Brain microvascular endothelial cell (primary cell): ENCODE measurements at places on chromosomes 1 and 21.

- no peak for DNase-seq
These were observed 33.2 kb upstream of the KIAA0040 start for GRCh38 chr1:175225805-175226129.

- DNase-seq: peak; percentile 90
These were observed 19.8 kb downstream of the CTNNBIP1 start for GRCh38 chr1:9890224-9890731.

DNA sequence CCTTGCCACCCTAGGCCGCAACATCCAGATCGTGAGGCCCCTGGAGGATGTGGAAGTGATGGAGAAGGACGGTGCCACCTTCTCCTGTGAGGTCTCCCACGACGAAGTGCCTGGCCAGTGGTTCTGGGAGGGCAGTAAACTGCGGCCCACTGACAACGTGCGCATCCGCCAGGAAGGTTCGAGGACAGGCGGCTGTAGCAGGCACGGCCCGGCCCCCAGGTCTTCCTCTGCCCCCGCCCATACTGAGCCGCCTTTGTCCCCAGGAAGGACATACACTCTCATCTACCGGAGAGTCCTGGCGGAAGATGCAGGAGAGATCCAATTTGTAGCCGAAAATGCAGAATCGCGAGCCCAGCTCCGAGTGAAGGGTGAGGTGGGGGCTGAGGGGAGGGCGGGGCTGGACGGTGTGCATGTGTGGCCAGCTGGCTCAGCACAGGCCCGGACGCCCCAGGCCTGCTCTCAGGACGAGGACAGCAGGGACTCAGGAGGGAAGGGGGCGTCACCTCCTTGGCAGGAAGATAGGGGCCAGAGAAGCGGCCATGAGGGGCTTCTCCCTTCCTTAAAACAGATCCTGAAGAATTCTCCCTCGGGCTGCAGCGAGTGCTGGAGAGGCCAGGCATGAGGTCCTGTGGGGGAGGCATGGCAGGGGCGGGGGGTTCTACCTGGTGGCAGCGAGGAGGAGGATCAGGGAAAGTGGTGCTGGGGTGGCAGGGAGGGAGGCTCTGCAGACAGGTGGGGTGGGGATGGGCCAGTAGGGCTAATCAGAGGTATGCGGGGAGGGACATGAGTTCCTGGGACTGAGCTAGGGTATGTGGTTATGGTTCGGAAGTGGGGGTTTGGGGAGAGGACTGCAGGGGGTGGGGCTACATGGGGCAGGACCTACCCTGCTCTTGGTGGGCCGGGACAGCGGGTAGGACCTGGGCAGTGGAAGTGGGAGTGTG is 69.9 kb downstream of the OBSCN start:
- DNase-seq: no peak

- DNase-seq: no peak
These were observed 8.2 kb downstream of the DVL1 start for GRCh38 chr1:1340791-1341548.

DNA sequence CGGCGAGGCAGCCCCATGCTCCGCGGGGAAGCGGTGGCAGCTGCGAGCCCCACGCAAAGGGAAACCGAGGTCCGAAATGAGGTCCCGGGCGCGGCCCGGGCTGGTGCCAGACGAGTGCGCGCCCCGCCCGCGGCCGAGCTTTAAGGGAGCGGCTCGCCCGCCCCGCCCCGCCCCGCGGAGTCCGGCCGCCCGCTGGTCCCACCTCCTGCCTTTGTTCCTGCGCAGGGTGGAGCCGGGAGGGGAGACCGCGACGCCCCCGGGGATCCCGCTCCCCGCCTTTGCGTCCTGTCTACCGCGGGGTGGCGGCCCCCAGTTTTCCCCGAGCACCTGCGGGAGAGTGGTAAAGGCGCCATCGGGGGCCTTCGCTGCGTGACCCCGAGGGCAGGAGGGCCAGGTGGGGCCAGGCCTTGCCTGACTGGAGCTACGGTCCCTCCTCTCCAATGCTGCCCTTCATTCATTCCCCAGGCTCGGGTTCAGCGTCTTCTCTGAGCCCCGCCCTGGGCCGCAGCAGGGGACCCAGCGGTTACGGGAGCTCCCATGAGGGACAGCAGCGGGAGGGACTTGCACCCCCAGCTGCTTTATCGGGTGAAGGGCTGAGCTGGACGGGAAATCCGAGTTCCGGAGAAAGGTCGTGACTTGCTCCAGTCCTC is at the start of gene HES2:
TSS of gene HES2 (minus strand) at position 116 of the 650 bp plus-strand sequence. CDS start at position 17, 99 bp downstream.
- DNase-seq: no peak

DNA sequence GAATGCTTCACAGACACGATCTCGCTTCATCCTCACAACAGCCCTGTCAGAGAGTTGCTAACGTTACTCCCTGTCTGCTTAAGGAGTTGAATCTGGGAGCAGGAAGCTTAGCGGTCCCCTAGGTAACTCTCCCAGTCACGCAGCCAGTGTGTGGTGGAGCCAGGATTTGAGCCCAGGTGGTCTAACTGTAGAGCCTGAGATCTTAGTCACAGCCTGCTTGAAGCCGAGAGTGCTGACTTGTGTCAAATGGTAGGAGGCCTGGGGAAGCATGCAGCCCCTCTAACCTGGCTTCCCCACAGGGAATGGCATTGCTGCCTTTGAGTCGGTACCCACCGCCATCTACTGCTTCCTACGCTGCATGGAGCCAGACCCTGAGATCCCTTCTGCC is 4.1 kb downstream of the ADPRS start:
- no peak for DNase-seq

DNA sequence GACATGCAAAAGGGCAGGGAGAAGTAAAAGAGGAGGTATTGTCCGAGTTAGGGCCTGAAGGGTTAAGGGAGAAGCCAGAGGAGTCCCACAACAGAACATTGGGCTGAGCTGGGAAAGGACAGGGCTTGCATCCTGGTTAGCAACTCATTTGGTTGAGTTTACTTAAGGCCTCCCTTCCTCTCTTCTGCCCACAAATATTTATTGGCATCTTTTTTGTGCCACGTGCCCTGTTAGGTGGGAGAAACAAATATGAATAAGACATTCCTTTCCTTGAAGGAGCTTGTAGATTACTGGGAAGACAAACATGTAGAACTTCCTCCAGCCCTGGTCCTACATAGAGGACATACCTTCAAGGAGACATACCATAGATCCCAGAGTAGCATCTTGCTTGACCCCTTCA is 53.0 kb upstream of the PRELP start:
- no peak for DNase-seq

DNA sequence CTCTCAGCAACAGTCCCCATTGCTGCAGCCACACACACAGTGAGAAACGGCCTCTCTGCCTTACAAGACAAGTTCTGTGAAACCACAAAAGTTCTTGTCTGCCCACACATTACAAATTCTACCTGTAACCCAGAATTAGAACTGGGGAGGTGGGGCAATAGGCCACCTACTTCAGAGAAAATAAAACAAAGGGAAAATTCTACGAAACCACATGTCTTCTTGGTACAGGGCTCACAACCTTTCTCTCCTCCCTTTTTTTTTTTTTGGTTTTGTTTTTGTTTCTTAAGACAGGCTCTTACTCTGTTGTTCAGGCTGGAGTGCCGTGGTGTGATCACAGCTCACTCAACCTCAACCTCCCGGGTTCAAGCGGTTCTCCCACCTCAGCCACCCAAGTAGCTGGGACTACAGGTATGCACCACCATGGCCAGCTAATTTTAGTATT is 30.2 kb downstream of the LPAR3 start:
- DNase-seq: no peak

- no peak for DNase-seq
These were observed 106.8 kb upstream of the CACHD1 start for GRCh38 chr1:64363111-64363510.

- no peak for DNase-seq
These were observed 131.9 kb downstream of the NPHP4 start for GRCh38 chr1:5860277-5860676.

DNA sequence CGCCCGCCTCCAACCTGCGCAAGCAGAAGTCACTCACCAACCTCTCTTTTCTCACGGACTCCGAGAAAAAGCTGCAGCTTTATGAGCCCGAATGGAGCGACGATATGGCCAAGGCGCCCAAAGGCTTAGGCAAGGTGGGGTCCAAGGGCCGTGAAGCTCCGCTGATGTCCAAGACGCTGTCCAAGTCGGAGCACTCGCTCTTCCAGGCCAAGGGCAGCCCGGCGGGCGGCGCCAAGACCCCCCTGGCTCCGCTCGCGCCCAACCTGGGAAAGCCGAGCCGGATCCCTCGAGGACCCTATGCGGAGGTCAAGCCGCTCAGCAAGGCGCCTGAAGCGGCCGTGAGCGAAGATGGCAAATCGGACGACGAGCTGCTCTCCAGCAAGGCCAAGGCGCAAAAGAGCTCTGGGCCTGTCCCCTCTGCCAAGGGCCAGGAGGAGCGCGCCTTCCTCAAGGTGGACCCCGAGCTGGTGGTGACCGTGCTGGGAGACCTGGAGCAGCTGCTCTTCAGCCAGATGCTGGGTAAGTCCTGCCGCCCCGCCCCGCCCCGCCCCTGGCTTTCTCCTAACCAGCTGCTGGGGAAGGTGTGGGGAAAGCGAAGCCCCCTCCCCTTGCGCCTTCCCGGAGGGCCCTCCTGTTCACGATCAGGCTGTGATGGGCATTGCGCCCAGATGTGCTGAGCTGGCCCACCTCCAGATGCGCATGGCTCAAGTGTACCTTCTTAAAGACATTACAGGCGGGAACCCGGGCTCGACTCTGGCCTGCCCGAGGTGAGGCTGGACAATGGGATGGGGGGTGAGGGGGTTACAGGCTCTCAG is 110.2 kb downstream of the NAV1 start:
- DNase-seq: no peak

GRCh38 chr1:151692226-151692625 is 24.4 kb downstream of the CELF3 start:
- no peak for DNase-seq

GRCh38 chr1:8213676-8214075 is 104.2 kb upstream of the SLC45A1 start:
- no peak for DNase-seq

- no peak for DNase-seq
These were observed 645.0 kb downstream of the PTPRC start for GRCh38 chr1:199283794-199284193.

DNA sequence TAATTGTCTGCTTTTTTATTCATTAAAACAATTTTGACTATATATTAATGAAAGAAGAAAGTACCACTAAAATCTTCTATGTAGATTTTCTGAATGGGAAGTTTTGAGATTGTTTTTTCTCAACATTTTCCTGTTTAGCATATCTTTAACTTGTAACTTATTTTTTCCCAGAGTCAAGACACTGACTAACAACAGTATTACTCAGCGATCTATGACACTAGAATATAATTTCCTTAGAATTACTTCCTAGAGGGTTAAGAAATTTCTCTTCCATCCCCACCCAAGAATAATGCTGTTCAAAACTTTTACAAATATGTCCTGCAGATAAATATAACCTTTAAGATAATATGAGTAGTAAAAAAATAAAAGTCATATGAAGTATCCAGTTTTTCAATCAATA is 218.2 kb upstream of the NR5A2 start:
- DNase-seq: no peak

DNA sequence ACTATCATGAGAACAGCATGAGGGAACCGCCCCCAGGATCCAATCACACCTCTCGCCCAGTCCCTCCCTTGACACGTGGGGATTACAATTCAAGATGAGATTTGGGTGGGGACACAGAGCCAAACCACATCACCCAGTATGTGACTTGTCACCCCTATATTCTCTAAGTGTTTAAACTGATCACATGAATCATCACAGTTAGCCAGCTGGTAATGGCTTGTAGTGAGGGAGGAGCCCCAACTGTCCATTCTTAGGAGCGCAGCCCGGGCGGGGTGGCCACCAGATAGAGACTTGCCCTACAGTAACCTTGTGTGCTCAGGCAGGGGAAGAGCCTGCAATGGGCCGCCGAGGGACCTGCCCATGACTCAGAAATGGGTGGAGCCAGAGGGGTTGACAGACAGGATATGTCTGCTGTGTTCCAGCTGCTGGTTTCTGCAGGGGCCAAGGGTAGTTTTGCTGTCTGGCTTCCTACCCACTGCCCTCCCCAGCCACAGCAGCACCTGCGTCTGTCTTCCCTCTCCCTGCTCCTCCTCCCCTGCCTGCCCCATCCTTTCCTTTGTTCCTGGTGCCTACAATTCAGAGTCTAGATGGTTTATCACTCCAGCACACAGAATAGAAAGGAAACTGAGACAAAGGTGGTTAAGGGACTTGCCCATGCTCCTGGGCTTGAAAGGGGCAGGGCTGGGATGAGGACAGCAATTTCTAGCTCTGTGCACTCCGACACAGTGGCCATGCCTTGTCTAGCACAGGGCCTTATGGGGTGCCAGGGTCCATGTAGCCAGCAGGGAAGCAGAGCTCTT is 9.2 kb downstream of the ABCG1 start:
- peak; percentile 88 for DNase-seq

- no peak for DNase-seq
These were observed 9.1 kb downstream of the ALX3 start for GRCh38 chr1:110061341-110061740.

GRCh38 chr1:44723496-44724295 is 7.3 kb downstream of the RNU5D-1 start:
- DNase-seq: no peak

DNA sequence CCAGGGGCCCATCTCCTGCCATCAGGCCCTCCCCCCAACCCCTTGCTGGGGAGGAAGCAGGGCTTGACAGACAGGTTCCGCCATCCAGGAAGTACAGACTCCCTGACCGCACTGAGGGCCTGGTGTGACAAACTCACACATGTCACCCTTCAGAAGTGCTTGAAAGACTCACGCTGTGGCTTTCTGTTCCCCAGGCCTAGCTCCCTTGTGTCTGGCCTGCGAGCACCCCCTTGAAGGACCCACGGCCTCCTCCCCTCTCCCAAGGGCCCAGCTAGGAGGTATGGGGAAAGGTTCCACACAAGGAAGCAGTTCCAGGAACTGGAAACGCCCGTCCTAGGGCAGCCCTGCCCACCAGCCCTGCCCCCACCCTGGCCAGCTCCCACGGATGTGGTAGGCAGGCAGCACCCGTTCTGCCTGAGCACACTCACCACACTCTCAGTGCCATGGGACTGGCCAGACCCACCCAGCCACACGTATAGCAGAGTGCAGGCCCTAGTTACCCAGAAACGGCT is 26.7 kb downstream of the SLC2A1 start:
- DNase-seq: no peak

GRCh38 chr1:165842671-165843129 is 15.3 kb downstream of the UCK2 start:
- DNase-seq: peak; percentile 34

DNA sequence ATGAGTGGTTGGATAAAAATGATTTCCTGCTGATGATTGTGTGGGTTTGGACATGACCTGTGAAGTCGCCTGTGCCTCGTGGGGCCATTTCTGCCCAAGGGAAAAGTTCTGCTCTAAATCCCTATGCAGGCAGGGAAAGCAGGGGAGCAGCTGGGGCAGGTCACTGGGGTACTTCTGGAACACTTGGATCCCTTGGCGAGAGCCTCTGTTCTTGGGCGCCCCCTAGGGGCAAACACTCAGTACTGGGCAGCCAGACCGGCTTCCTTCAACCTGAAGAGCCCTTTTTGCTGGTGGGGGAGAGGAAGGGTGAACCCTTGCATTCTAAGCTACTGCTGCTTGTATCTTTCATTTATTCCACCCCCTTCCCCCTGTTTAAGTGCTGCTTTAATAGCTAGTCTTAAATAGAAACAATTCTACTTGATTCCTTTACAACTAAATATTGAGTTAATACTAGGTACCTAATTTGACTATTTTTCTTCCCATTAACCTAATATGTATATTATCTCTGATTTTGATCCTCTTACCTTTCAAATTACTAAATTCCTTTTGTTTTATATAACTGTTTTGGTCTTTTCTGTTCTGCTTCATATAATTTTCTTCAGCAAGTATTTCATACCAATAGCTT is 5.1 kb upstream of the CLEC20A start:
- peak; percentile 60 for DNase-seq
